PC-9 (cell line): ENCODE measurements at places on chromosomes 2 and 18. TPM values are rescaled to one million over a fixed set of nuclear protein-coding genes. Genes with fewer than 3 reads are reported as not detected.
A peak's percentile ranks its signal among the peaks of the same experiment; 100 is the strongest.

DNA sequence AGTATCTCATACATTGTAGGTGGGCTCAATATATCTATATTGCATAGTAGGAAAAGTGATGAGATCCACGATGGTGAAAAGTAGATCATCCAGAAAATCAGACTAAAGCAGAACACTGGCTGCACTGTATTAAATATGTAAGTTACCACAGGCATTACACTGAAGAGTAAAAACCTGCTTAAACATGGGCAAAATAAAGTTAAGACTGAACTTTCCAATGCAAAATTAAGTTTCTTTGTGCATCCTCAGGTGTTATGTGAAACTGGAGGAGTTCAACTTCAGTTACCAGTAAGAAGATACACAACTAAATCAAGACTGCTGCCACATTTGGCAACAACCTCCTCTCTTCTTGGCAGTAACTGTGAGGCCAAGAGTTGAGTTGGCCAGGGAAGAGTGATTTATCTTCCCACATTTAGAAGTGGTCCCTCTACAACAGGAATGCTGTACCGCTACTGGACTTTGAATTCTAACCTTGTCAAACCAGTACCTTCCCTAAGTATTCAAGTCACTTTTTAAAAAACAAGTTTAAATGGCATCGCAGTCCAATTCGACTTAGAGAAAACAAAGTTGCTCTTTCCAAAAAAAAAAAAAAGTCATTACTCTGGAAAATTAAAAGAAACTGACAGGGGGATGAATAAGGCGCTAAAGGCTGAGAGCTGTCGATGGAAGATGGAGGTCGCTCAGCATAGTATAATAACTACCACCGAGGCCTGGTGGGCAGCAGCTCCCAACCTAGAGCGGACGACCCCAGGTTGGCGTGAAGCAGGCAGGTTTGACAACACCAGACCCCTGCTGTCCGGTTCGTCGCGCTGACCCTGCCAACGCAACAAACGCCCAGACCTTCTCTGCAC, 1.1 kb downstream of the MAP4K3 start:
- DNase-seq: peak; percentile 39

The COLEC12 gene
- not detected in 2 replicates for total RNA-seq

- peak; percentile 68 for DNase-seq
Observed at GRCh38 chr2:9170458-9171130, 36.0 kb upstream of the ASAP2 start.

DNA sequence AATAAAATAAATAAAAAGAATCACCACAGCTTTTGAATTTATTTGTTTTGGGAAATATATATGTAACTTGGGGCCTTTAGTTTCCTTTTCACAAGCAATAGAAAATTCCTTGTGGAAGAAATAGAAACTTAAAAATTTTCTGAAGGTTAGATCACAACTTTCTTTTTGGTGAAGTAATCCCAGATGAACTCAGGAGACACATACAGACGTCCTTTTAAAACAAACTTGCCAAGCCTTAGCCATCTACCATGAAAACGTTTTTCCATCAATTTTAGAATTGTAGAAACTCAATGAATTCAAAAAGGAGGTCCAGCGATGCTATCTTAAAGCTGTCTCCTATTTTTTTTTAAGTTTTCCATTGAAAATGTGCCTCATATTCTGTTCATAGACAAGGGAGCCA, 225.6 kb downstream of the ASXL3 start:
- DNase-seq: no peak

DNA sequence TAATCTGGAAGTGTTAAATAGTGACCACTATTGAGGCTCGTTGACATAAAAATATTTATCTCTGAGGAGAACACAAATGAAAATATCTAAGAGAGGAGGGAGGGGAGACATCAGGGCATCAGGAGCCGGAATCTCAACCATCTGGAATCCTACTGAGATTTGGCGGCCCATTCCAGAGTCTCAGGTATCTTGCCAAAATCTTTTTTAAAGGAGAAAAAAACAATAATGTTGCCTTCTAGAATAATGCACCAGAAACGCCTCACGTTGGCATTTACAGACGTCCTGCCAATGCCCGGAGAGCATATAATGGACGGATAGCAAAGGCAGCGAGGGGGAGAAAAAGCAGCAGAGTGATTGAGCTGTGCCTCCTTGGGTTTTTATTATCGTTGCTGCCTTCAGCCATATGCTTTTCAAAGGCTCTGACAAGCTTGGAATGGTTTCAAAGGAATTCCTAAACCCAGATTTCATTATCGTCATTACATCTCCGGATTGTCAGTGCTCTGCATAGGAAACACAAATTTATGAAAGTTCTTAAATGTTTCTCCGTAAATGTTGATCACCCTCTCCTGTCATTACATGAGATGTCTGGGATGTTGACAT, 30.9 kb upstream of the EGR4 start:
- DNase-seq: no peak

- peak; percentile 44 for DNase-seq
Observed at GRCh38 chr2:212227755-212228154, 310.8 kb downstream of the ERBB4 start.

- DNase-seq: peak; percentile 50
Observed at GRCh38 chr2:226483745-226484619, 315.6 kb downstream of the IRS1 start.

DNA sequence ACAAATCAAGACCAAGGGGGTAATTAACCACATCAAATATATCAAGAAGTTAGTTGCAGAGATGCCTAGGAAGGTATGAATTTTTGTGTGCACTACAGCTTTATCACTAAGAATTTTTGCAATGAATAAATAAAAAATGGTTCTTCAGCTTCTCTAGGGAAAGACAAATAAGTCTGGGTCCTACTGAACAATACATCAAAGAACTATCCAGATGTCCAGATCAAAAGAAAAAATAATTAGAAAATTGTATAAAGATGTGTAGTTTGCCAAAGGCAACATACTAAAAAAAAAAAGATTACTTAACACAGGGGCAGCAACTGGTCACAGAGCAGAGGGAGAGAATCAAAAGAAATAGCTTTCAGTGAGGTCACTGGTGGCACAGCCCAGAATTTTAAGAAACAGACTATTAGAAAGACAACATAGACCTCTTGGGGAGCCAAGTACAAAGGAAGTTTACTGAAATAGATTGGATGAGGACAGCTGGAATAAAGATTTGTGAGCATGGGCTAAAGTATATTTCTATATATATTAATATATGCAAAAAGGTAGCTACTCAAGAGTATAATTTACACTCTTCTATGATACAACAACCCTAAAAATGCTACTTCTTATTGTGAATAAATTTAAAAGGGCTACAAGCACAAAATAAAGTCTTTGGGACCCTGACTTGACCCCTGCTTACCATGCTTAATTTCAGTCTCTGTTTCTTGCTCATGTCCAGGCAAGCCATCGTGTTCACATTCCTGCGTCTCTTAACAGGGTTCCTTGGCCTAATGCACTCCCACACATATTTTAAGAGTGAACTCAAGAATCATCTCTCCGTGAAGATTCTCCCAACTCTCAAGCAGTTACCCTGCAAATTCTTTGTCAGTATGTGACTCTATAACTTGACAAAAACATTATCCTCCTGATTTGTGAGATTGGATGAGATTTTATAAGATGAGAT, 99.0 kb upstream of the GRB14 start:
- no peak for DNase-seq

The AGXT gene
- not detected in 2 replicates for total RNA-seq

- DNase-seq: no peak
Observed at GRCh38 chr18:22494771-22495170, 77.1 kb upstream of the CTAGE1 start.

DNA sequence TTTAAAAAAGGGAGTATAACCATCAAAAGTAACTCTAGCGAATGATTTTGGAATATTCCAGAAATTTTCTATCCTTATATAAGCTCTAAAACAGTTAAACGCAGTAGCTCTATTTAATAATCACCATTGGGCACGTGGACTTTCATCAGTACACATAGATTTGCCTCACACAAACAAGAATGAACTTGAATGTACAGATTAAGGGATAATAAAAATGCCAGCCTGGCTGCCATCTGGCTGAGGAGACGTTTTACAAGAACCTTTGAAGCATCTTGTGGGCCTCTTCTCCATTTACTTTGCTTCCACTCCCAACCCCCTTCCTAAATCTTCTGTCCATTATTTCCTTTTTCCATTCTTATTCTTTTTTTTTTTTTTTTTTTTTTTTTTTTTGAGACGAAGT, 47.2 kb downstream of the AGAP1 start:
- DNase-seq: no peak

- no peak for DNase-seq
Observed at GRCh38 chr18:1999387-1999786, 571.9 kb downstream of the METTL4 start.

- no peak for DNase-seq
Observed at GRCh38 chr2:38613126-38613848, 10.6 kb upstream of the HNRNPLL start.

DNA sequence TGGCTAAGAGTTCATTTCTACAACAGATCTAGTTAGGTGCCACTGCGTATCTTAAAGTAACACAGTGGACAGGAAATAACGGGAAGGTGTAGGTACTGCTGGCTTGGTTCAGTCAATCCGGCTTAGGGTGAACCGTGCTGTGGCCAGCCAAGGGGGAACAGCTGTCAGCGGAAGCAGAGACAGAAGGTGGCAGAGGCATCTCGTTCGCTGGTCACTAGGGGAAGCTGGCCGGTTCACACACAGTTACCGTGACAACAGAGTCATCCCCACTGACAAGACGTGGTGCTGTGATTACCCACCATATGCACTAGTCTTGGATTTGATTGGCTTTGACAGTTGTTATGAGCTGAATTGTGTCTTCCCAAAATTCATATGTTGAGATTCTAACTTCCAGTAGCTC, 58.8 kb upstream of the HDAC4 start:
- DNase-seq: no peak

GRCh38 chr2:42249284-42249683, 80.1 kb downstream of the EML4 start:
- no peak for DNase-seq

The EMX1 gene
- not detected in 2 replicates for total RNA-seq

DNA sequence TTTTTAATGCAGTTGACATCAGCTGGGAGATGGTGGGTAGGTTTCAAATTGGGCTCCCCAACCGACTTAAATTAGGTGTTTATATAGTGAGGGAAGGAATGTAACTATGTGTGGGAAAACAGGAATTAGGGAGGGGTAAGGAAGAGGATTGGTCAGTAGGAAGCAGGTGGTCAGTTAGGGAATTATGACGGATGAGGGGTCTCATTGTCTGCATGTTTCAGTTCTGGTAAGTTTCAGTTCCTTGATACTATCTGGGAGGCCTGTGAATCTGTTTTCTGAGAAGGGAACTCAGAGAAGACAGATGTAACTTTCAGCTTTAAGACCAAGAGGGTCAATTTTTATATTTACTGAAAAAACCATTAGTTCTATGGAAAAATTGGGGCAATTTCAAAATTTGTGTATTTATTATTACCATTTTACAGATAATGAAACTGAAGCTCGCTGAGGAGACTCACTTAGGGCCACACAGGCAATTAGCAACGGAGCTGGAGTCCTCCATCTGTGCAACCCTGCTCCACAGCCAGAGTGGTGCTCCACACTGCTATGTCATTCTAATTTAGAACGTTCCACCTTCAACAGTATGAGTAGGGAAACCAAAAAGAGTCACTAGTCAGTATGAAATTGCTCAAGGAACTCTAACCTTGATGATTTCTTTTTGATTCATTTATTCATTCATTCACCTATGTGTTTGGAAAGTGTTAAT, 36.0 kb upstream of the CCDC195 start:
- DNase-seq: no peak

The TMEM185B gene
- total RNA-seq: 23.5 and 30.3 TPM in 2 replicates

GRCh38 chr2:211451642-211452041, 895.2 kb downstream of the CPS1 start:
- DNase-seq: no peak

- DNase-seq: no peak
Observed at GRCh38 chr2:230583581-230583980, 129.1 kb upstream of the CAB39 start.

DNA sequence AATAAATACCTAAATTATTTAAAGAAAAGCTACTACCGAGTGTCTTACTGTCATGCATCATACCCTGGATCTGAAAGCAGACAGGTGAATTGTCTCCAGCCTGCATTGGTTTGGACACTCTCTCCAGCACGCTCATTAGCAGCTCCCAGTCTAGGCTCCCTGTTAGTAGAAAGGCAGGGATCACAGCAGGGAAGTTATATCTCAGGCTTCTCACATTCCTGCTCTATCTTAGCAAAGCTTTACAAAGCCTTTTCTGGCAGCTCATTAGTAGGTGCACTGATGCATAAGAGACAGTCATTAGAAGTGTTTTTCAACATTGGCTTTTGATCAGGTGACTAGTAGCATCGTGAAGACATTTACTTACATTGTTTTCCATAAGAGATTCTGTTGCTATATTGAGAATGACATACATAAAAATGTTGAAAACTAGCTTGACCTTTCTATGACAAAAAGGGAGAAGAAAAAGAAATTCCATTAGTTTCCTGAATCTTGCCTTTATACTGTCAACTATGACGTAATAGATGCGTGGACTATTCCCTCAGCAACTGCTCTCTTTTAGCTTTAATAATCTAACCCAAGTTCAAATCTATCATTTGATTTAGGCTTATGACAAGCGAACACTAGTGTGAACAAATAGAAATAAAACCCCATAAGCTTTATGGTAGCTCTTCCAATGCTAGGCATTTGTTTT, 408.7 kb upstream of the KCNH7 start:
- DNase-seq: no peak

The SLC19A3 gene
- total RNA-seq: 4.3 and 4.5 TPM in 2 replicates

DNA sequence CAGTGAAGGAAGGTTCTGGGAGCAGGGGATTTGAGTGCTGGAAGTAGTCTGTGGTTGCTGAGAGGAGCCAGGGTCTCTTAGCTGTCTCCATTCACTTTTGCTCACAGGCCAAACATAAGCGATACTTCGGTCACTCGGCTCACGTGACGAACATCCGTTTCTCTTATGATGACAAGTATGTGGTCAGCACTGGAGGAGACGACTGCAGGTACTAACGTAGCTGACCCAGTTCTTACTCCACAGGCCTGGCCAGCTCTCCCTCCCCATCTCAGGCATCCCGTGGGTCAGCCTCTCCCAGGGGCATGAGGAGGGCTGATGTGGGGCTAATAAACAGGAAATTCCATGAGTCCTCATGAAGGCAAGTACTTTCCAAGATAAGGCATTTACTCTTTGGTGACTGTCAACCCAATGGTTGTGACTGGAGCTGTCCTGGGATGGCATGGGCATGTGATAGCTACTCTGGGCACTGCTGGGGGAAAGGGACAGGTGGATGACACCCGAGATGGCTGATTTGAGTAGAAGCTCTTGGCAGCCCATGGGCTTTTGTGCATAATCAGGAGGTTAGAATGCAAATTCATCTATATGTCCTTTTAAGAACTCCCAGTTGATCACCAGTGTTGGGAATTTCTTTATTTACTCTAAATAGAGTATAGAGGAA, 81.6 kb downstream of the RTN4 start:
- no peak for DNase-seq

DNA sequence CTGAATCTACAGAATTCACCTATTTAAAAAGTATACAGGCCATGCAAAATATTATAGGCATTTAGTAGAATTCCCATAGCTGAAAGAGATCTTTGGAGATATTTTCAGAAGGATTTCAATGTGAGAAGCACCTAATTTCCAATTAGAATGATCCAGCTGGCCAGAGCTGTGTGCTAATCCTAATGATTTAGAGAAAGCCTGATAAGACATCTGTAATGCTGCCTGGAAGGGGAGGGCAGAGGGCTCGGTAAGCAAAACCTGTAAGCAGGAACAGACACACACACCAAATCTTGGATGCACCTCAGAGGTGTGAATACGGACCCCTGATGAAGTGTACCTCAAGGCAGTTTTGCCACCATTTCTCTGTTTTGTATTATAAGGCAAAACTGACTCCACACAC, 14.0 kb downstream of the SERTAD2 start:
- no peak for DNase-seq
